Sigmoid colon (tissue), 7 donors: ENCODE measurements at places on chromosomes 13 and 19. TPM values are rescaled to one million over a fixed set of nuclear protein-coding genes. Genes with fewer than 3 reads are reported as not detected.

DNA sequence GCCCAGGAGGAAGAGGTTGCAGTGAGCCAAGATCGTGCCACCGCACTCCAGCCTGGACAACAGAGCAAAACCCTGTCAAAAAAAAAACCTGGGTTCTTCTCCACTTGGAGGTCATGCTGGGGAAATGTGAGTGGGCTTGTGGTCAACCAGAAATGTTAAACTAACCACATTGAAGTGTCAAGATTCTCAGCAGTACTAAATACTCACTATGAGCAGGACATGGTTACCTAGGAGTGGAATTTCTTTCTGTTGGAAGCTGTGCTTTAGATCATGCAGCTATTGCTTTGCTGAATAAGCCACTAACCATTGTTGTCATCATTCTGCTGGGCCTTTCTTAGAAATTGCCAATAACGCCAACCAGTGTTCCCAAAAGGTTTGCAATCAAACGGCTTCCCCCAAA is 253.3 kb upstream of the TSHZ3 start:
- DNase-seq: no peak
- H3K27me3 ChIP-seq: no peaks in the 10 kb centered on the region
- H3K4me3 ChIP-seq: no peak overlapping the region

DNA sequence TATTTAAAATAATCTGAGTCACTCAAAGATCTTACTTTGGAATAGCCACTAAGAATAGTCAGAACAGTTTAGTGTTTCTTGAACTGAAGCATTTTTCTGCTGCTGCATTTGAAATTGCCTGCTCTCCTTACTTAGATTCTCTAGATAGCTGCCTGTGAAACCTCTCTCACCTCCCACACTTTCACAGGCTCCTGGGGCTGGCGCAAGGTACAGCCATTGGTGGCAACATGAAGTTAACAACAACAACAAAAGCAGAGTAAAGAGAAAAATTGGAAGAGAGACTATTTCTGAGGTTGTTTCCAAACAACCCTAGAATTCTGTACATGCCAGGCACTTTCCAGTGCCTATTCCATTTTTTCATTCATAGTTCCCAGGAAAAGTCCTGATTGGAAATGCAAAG is 25.3 kb downstream of the SLITRK5 start:
- no peak for DNase-seq
- H3K36me3 ChIP-seq: no peaks in the 10 kb centered on the region
- no peak overlapping the region for H3K27ac ChIP-seq
- H3K4me3 ChIP-seq: no peak overlapping the region
- H3K4me1 ChIP-seq: no peaks in the 10 kb centered on the region

The PLIN5 gene
- total RNA-seq: 2.5 TPM

DNA sequence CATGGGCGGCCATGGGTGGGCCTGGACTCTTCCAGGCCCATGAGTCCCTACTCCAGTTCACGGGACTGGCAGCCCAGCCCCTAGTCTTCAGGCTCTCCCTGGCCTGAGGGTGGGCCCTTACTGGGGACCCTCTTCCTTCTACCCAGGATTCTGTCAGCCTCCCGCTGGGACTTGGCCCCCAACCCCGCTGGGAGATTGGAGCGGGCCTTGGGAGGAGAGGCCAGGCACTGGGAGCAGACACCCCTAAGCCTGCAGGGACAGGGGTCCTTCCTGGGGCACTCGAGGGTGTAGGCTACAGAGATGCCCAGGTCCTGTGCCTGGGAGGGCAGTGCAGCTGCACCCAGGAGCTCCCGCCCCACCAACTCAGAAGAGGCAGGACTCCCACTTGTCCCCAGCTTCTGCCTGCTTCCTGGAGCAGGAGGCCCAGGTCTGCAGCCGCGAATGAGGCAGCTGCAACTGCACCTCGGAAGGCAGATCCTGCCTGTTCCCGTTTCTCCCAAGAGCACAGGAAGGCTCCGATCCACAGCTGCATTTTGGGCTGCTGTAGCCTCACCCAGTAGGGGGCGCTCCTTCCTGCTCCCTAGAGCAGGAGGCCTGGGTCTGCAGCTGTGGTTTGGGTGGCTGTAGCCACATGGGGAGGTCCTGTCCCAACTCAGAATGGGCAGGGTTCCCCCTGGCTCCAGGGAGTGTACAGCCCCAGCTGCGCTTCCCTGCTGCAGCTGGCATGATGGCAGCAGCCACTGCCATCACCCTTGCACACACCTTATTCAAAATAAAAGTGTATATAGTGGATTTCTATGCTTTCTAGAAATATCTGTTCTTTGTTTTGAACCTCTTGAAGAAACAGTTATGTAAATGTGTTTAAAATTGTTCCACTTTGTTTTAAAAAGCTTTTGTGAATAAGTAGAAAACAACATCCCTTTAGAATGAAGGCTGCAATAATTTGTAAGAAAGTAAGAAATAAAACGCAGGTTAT is 46.8 kb downstream of the TEX26 start:
- no peak overlapping the region for H3K27ac ChIP-seq
- no peaks in the 10 kb centered on the region for H3K36me3 ChIP-seq
- no peaks in the 10 kb centered on the region for H3K4me1 ChIP-seq
- H3K27me3 ChIP-seq: no peaks in the 10 kb centered on the region
- H3K4me3 ChIP-seq: no peak overlapping the region

The TEX101 gene
- not detected for total RNA-seq

The ZNF729 gene
- total RNA-seq: not detected

DNA sequence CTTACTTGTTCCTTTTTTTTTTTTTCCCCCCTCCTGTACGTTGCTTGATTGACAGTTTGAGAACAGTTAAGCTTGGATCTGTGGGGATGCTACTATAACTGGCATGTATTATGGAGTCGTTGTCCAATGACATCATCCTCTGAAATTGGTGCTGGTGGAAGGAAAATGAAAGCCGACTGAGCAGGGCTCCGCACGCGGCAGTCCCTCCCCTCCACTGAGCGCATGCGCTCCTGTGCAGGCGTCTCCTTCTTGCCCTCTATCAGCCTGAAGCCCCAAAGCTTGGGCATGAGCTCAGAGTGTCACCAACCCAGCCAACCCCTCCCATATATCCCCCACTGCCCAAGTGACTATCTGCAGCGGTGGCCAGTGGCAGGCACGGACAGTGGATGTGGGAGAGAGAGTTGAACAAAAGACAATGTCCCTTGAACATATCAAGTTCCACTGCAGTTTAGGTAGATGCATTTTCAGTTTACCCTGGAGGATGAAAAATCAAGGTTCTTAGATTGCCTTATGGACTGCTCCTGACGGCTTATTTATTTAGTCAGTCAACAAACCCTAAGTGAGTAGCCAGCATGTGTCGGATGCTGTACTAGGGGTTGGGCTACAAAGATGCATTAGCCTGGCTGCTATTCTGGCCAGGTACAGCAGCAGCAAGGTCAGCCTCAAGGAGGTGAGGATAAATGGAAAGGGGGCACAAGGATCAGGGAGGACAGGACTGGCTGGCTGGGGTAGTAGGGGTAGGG is 20.8 kb downstream of the MBNL2 start:
- H3K4me3 ChIP-seq: no peak overlapping the region
- no peaks in the 10 kb centered on the region for H3K36me3 ChIP-seq
- peak overlapping the region; percentile 82 for H3K27ac ChIP-seq
- H3K27me3 ChIP-seq: no peaks in the 10 kb centered on the region

The PRSS57 gene
- not detected for total RNA-seq

GRCh38 chr13:102197193-102197592 is 204.7 kb downstream of the FGF14 start:
- no peaks in the 10 kb centered on the region for H3K27me3 ChIP-seq
- no peak overlapping the region for H3K4me3 ChIP-seq
- no peak for DNase-seq
- H3K27ac ChIP-seq: no peak overlapping the region
- no peaks in the 10 kb centered on the region for H3K4me1 ChIP-seq

The KIR2DL4 gene
- not detected for total RNA-seq

The LILRA5 gene
- total RNA-seq: 2.0 TPM

DNA sequence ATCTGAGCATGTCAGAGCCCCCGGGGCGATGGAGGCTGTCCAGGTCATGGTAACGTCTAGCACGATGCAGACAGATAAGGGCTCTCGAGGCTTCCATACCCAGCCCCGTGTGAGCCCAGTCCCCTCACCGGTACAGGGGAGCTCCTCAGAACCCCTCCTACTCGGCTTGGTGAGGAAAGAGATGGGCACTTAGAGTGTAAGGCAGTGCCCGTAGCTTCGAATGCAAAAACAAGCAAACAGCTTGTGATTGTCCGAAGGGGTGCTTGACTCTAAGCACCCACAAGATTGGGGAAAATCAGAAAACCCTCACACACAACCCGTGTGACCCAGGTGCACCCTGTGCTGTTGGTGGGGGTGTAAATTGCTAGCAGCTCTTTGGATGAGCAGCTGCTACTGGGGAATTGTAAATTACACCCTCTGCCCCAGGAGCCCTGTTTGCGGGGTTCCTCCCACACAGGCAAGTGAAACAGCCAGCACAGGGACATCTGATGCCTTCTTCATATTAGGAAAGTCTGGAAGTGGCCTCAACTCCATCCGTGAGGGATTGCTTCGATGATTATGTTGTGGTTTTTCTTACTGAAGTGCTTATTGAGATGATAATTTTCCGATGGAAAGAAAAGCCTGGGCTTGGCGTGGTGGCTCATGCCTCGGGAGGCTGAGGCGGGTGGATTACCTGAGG is 918 bp upstream of the PSPN start:
- peaks cover 19% of the 10 kb centered on the region for H3K4me1 ChIP-seq
- DNase-seq: no peak
- no peak overlapping the region for H3K4me3 ChIP-seq
- peaks cover 46% of the 10 kb centered on the region for H3K36me3 ChIP-seq
- H3K27ac ChIP-seq: no peak overlapping the region

The NOTCH3 gene
- total RNA-seq: 3.9 TPM

GRCh38 chr13:110957181-110957884 is 42.5 kb upstream of the ANKRD10 start:
- no peaks in the 10 kb centered on the region for H3K36me3 ChIP-seq
- no peak overlapping the region for H3K27ac ChIP-seq
- no peak overlapping the region for H3K4me3 ChIP-seq
- H3K4me1 ChIP-seq: no peaks in the 10 kb centered on the region
- DNase-seq: no peak

The ERICH4 gene
- total RNA-seq: not detected

DNA sequence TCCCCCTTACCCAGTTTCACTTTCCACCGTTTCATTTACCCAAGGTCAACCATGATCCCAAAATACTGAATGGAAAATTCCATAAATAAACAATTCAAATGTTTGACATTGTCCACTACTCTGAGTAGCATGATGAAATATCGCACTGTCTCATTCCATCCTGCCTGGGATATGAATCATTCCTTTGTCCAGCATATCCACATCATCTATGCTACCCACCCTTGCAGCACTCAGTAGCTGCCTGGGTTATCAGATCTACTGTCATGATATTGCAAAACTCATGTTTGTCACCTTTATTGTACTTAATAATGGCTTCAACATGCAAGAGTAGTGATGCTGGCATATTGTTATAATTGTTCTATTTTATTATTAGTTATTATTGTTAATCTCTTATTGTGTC is 263.9 kb upstream of the NBEA start:
- no peaks in the 10 kb centered on the region for H3K4me1 ChIP-seq
- no peak overlapping the region for H3K4me3 ChIP-seq
- no peaks in the 10 kb centered on the region for H3K27me3 ChIP-seq
- H3K27ac ChIP-seq: no peak overlapping the region
- H3K36me3 ChIP-seq: no peaks in the 10 kb centered on the region

DNA sequence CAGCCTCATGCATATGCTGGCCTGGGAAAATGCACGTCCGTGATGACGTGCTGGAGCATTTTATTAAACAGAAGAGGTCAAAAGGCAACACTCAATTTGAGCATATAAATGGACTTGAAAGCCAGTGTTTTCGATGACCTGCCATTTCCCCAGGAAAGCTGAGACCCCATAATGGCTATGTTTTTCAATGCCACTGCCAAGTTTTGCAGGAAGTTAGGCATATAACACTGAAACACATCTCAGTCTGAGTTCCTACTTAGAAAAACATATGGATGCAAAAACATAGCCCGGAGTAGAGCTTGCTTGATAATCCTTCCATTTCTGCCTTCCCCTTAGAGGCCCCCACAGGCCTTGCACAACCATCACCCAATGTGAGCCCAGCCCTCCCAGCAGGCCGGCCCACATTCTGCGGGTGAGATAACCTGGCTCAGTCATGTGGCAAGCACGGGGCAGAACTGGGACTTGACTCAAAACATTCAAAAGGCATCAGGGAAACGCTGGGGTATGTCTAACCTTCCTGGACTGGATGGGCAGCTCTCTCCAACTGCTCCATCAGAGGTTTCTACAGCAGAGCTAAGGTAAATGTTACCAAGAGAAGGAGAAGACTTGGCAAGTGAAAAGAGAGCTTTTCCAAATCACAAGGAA is 24.9 kb downstream of the EPS15L1 start:
- H3K27me3 ChIP-seq: no peaks in the 10 kb centered on the region
- H3K36me3 ChIP-seq: no peaks in the 10 kb centered on the region
- H3K4me3 ChIP-seq: no peak overlapping the region

- H3K27me3 ChIP-seq: no peaks in the 10 kb centered on the region
- H3K4me3 ChIP-seq: no peak overlapping the region
- no peaks in the 10 kb centered on the region for H3K36me3 ChIP-seq
These were observed 44.2 kb downstream of the PCDH8 start for GRCh38 chr13:52804202-52804641.

The MTMR6 gene
- total RNA-seq: 21.6 TPM

The KANK3 gene
- 8.0 TPM for total RNA-seq

GRCh38 chr19:39402346-39403300 is 4.0 kb upstream of the ZFP36 start:
- peak; percentile 97 for DNase-seq
- H3K27me3 ChIP-seq: no peaks in the 10 kb centered on the region
- H3K4me3 ChIP-seq: peak overlapping the region; percentile 61
- H3K4me1 ChIP-seq: peaks cover 61% of the 10 kb centered on the region

DNA sequence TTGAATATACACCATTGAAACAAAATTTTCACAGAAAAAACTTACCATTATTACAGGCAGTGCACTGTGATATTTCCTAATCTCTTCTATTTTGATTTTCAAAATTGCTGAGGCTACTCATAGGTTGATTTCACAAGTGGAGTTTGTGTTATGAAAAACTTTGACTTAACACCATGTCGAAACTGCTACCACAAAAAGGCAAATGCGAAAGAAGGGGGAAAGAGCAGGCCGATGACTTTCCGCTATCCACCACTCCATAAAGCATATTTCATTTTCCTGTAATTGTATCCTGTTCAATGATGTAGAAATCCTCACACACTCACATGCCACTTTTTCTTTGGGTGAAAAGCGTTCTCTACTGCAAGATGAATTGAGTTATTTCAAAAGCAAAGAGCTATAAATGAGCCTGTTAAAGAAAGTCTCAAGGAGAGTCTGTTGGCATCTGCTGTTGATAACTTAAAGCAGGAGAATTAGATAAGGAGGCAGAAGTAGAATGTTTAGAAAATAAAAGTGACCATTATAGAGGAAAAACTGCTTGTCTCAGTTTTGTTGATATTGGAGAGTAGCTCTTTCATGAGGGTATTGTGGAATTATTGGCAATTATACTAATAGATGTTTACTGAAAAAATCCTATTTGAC is 18.8 kb downstream of the KL start:
- DNase-seq: no peak
- no peaks in the 10 kb centered on the region for H3K36me3 ChIP-seq
- no peaks in the 10 kb centered on the region for H3K4me1 ChIP-seq
- H3K27me3 ChIP-seq: no peaks in the 10 kb centered on the region
- H3K27ac ChIP-seq: no peak overlapping the region
- H3K4me3 ChIP-seq: no peak overlapping the region

The ZNF534 gene
- 0.49 TPM for total RNA-seq

The MIA gene
- 9.1 TPM for total RNA-seq

The DZIP1 gene
- 38.4 TPM for total RNA-seq

- no peaks in the 10 kb centered on the region for H3K27me3 ChIP-seq
- H3K27ac ChIP-seq: no peak overlapping the region
- no peak overlapping the region for H3K4me3 ChIP-seq
- DNase-seq: no peak
- no peaks in the 10 kb centered on the region for H3K4me1 ChIP-seq
These were observed 40.8 kb upstream of the IGSF23 start for GRCh38 chr19:44572581-44572900.

- H3K27ac ChIP-seq: no peak within 1 kb of the TSS
- no peaks in the 10 kb centered on the region for H3K27me3 ChIP-seq
- DNase-seq: peak; percentile 81
- peak within 1 kb of the TSS; percentile 41 for H3K4me3 ChIP-seq
- H3K36me3 ChIP-seq: no peaks in the 10 kb centered on the region
These were observed at the start of gene TMEM221 for GRCh38 chr19:17448131-17448967. Gene TMEM221, minus strand, starts transcription at chr19:17448668. Its CDS starts 206 bp downstream, at chr19:17448462.
